ENCODE measurements at places on chromosomes 2 and 18.

DNA sequence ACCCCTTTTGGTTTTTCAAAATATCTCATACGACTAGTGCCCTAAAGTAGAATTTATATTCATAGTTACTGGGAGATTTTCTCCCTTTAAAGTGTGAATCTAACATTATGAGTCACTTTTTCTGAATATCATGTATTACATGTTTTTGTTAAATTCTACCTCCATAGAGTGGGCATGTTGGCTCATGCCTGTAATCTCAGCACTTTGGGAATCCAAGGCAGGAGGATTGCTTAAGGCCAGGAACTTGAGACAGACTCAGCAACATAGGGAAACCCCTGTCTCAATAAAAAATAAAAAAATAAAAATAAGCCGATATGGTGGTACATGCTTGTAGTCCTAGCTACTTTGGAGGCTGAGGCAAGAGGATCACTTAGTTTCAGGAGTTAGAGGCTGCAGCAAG is 45.3 kb upstream of the UNC80 start:
- DNase-seq = no peak

DNA sequence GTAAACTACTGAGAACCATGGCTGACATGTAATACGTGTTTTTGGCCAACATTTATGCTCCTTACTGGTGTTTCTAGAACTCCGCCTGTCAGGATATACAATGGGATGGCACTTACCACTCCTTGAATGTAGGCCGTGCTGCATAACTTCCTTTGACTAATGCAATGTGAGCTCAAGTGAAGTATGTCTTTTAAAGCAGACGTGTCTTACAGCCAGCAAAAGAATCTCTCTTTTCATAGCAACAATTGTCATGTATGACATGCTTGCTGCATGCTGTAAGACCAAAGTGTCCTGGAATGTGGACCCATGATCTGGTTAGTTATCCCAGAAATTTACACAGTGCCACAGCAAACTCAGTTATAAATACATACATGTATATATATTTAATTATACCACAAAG is 1202.7 kb upstream of the PIK3C3 start:
- DNase-seq = no peak

DNA sequence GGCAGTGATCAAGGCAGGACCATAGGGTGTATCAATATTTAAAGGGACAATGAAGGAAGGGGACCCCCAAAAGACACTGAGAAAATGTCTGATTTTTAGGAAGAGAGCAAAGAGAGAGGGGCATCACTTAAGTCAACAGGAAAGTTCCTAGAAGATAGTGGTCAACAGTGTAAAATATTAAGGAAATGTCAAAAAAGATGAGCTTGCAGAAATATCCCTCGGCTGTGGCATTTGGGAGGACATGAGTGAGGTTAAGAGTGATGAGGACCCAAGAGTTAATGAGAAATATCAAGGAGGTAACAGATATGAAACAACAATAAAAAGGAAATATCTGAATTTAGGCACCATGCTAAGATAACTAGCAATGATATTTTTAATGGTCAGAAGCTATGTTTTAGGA is 339.6 kb downstream of the TGIF1 start:
- no peak for DNase-seq

- peak; percentile 1 for DNase-seq
Observed at GRCh38 chr2:176554101-176555048, 285.1 kb downstream of the MTX2 start.

- no peak for DNase-seq
Observed at GRCh38 chr2:112010751-112011150, 44.3 kb upstream of the TMEM87B start.

DNA sequence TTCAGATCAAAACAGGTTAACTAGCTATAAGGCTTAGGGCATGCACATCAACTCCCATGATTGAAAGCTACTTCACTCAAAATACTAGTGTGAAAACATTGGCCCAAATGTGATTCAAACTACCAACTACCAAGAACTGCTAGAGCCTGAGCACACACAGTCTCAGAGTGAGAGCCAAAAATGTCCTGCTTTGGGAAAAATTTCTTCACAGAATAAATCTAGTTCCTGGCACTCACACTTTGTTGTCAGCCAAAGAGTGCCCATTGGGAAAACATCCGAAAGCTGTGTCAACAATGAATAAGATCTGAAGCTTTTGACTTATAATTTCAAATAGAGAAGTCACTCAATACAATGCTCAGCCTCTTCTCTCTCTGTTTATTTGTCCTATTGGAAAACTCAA is 182.7 kb downstream of the LRATD1 start:
- DNase-seq = no peak

- DNase-seq = no peak
Observed at GRCh38 chr2:165328272-165328671, 89.1 kb downstream of the SCN2A start.

- no peak for DNase-seq
Observed at GRCh38 chr2:118085173-118086023, 2.9 kb upstream of the INSIG2 start.

- DNase-seq = no peak
Observed at GRCh38 chr2:73987109-73987947, 2.6 kb downstream of the TET3 start.

- no peak for DNase-seq
Observed at GRCh38 chr18:46148810-46149209, 44.6 kb downstream of the HAUS1 start.

DNA sequence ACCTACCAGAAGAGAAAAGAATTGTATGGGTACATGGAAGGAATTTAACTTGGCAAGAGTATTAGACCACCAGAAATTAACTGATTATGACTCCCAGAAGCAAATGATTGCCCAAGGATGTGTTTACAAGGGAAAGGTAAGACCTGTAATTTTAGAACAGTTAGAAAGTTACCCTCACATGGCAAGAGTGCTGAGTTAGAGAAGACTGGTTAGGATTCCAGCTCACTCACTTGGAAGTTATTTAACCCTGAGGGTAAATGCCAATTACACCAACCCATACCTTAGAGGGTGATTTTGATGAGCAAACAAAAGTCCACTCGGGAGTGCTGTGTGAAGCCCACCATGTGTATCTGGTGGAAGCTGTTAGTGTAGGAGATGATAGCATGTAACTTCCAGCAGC is 170.2 kb downstream of the TPGS2 start:
- no peak for DNase-seq

DNA sequence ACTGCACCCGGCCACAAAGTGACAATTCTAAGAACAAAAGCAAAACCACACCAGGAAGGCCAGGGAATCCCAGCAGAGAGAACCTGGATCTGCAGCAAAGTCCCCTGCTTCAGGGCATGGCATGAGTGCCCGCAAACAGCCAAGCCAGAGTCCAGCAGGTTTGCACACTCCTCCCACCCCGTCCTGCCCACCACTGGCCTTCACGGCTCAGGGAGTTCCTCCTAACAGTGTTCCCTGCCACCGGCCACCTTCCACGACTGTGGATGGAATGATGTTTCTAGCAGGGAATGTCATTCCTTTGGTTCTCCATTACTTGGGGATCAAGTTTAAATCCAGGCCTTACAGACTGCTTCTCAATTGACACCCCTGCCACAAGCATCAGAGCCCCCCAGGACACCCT is 42.0 kb upstream of the B3GNT7 start:
- no peak for DNase-seq

- no peak for DNase-seq
Observed at GRCh38 chr18:3584266-3584861, 134.4 kb downstream of the TGIF1 start.

DNA sequence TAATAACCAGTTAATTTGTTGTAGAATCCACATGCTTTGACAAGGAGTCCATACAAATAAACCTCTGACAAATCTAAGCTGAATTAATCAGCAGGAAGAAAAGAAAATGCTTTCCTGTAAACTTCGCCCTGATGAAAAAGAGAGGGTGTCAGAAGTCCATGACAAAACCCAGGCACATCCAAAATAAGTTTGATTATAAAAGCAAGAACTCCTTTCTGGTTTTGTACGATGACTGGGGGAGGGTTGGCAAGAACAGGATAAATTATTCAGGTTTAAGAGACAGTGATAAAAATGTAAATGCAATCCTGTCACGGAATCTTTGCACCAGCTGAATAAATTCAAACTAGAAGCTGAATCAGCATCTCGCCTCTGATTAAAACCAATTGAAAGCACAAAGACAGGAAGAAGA is 469.2 kb upstream of the TNP1 start:
- no peak for DNase-seq

GRCh38 chr2:39429746-39430145 is 7.3 kb downstream of the MAP4K3 start:
- DNase-seq = no peak

DNA sequence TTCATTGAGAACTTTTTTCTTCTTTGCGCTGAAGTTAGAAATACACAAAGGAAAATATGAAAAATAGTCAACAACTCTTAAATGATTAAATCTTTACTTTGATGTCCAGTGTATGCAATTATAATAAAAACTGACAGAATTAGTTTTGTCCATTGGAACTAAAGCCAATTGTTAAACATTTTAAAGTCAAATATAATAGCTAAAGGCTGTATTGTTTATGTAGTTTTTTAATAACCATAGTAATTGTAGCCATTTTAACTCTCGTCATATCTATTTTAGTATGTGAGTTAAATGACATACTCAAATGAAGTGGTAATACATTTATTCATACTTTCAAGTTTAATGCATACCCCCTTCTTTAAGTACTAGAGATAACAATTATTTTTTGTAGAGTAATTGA is 4.7 kb upstream of the COBLL1 start:
- no peak for DNase-seq

GRCh38 chr2:157364257-157364974 is 38.8 kb upstream of the ERMN start:
- peak; percentile 13 for DNase-seq

DNA sequence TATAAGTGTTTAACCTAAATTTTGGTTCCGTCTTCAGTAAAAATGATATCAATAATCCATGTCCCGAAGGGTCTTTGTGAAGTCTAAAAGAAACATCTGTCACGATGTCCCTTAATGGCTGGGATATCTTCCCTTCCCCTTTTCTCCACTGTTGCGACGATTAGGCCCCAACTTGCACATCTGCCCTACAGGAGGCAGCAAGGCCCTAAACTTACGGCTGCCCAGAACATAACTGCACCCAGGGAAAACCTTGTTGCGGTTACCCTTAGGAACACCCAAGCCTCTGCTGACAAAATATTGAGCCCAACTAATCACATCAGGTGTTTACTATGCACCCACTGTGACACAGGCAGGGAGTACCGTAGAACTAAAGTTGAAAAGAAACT is 1.3 kb upstream of the SMAD2 start:
- peak; percentile 19 for DNase-seq

GRCh38 chr18:28189400-28190239 is 12.7 kb upstream of the CDH2 start:
- DNase-seq = no peak

DNA sequence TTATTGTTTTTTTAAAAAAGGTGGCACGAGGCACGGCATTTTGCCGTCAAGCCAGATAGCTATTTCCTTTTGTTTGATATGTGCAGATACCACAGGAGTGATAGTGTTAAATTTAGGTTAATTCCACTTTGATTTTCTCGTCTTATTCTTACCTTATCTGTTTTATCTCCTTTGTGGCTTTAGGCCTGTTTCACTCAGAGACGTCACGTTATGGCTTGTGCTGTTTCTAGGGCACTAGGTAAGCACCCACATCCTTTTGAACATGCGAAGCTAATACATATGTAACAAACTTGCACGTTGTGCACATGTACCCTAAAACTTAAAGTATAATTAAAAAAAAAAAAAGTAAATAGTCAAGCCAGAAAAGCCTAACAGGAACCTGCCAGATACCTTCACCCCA is 57.8 kb downstream of the C18orf63 start:
- DNase-seq = no peak

Data from stimulated activated naive B cell treated with anti-CD40 and anti-IgM and Interleukin-4, amounts not matched to agents 10 μg/mL and 1 μg/mL and 100 μg/mL, for 72 hours (primary cell).